Liver (tissue), 10 donors: ENCODE measurements at places on chromosomes 3 and 15.

DNA sequence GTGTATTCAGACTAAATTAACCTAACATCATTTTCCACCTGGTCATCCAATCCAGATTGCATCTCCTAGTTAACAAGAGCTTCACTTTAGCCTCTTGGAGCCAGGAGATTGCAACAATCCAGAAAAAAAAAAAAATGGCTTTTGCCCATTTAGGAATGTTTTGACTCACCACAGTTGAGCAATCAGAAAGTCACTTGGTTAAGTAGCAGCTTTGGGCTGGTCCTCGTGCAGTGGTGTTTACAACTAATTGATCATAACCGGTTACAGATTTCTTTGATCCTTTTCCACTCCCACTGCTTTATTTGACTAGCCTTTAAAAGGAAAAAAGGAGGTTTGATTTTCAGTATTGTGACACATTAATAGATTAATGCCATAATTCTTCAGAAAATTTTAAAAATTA lies 688.8 kb upstream of the CCDC54 start:
- DNase-seq, result no peak
- no peaks in the 10 kb centered on the region for H3K27me3 ChIP-seq
- no peaks in the 10 kb centered on the region for H3K4me1 ChIP-seq
- H3K36me3 ChIP-seq, result no peaks in the 10 kb centered on the region

DNA sequence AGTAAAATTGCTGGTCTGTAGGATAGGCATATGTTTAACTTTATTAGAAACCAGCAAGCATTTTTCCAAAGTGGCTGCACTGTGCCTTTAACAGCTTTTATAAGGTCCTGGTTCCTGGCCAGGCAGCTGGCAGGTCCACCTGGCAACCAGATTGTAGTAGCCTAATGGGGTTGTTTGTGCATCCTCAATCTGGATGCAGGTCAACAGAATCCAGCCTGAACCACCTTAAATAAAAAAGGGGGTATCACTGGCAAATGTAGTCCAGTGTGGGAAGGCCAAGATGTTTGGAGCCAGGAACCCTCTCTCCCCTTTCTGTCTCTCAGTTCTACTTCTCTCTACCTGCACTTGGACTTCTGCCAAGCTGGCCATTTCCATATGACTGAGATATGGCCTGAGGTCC lies 200.3 kb downstream of the ZNF621 start:
- H3K36me3 ChIP-seq, result no peaks in the 10 kb centered on the region
- H3K4me3 ChIP-seq, result no peak overlapping the region
- H3K27ac ChIP-seq, result no peak overlapping the region
- no peaks in the 10 kb centered on the region for H3K27me3 ChIP-seq

DNA sequence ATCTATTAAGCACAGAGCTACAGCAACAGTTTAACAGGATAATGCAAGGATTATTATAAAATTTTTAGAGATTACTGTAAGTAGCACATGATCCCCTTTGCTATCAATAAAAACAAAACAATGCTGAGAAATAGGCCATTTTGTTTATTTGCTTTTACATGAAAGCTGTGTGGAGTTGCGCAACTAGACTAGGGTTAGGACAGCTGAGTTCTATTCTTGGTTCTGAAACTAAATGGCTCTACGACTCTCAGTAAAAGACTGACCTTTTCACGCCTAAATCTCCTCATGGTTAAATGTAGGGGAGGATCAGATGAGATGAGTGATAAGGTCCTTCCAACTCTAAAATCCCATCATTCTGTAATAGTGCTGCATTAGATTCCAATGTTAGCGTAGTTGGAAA lies 25.0 kb downstream of the KCNMB2 start:
- no peak for DNase-seq
- no peak overlapping the region for H3K4me3 ChIP-seq
- H3K27ac ChIP-seq, result no peak overlapping the region
- no peaks in the 10 kb centered on the region for H3K36me3 ChIP-seq
- H3K27me3 ChIP-seq, result no peaks in the 10 kb centered on the region

GRCh38 chr3:127701280-127701911 lies 28.6 kb downstream of the ABTB1 start:
- H3K4me3 ChIP-seq, result no peak overlapping the region
- no peak overlapping the region for H3K27ac ChIP-seq
- peak; percentile 55 for DNase-seq
- H3K27me3 ChIP-seq, result no peaks in the 10 kb centered on the region
- peaks cover 4% of the 10 kb centered on the region for H3K36me3 ChIP-seq
- H3K4me1 ChIP-seq, result peaks cover 48% of the 10 kb centered on the region

DNA sequence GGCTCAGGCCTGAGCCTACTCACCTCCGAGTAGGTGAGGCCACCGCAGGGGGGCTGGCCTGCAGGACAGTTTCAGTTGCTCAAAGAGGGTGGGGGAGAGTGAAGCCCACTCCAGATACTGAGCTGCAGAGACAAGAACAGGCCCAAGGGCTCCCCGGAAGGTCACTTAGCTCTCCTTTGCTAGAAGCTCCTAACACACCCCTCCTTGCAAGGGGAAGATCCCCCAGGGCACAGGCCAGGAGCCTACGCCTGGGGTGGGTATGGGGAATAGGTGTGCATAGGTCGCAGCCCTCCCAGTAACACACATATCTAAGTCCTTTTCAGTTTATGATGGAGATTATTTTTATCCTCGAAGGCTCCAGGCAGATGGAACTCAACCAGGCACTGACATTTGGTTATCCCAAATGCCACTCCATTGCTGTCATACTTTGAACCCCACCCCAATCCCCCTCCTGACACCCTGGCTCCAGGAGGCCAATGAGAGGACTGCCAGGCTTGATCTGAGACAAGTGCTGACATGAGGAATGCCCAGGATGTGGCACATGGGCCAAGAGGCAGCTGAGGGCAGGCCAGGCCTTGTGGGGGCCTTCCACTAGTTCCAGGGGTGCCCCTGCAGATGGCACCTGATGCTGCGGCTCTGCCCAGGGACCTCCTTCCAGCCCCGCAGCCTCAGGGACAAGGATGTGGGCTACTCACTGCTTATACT lies 1.1 kb upstream of the MUSTN1 start:
- H3K4me1 ChIP-seq, result peaks cover 51% of the 10 kb centered on the region
- no peaks in the 10 kb centered on the region for H3K27me3 ChIP-seq
- H3K27ac ChIP-seq, result no peak overlapping the region
- no peaks in the 10 kb centered on the region for H3K36me3 ChIP-seq

DNA sequence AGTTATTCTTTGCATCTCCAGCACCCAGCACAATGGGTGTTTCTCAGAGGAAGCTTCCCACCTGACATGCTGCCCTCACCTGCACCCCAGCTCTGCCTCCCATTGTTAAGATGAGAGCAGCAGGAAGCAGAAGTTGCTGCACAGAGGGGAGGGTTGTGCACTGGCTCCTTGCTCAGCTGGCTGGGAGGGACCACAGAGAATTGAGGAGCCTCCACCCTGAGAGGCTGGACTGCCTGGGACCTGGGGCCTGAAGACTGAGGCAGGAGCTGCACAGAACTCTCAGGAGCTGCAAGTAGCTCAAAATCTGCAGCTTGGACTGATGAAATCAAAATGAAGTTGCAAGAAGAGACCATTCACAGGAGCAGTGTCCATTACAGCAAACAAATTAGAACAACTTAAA lies 222.3 kb upstream of the LINGO1 start:
- no peak overlapping the region for H3K4me3 ChIP-seq
- DNase-seq, result no peak
- H3K27me3 ChIP-seq, result no peaks in the 10 kb centered on the region
- H3K36me3 ChIP-seq, result no peaks in the 10 kb centered on the region

GRCh38 chr3:126461450-126462070 lies 14.1 kb downstream of the ZXDC start:
- no peaks in the 10 kb centered on the region for H3K27me3 ChIP-seq
- H3K27ac ChIP-seq, result peak overlapping the region; percentile 39
- H3K36me3 ChIP-seq, result peaks cover 44% of the 10 kb centered on the region
- peaks cover 57% of the 10 kb centered on the region for H3K4me1 ChIP-seq

DNA sequence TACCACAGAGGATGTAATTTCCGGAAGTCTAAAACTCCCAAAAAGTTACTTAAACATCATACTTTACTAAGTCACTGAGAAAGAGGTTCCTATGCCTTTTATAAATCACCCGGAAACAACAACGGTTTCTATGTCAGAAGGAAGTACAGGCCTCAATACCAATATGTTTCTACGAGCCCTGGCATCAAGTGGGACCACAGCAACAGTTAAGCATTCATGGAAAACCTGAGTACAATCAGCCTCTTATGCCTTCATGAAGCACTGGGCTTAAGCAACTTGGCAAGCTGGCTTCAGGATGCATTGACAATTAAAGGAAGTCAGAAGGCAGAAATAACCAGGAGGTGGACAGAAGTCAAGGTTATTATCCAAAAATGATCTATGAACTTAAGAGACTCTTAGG lies 19.1 kb upstream of the B3GNT5 start:
- no peaks in the 10 kb centered on the region for H3K27me3 ChIP-seq
- H3K27ac ChIP-seq, result no peak overlapping the region
- no peaks in the 10 kb centered on the region for H3K36me3 ChIP-seq
- H3K4me1 ChIP-seq, result no peaks in the 10 kb centered on the region
- DNase-seq, result no peak

GRCh38 chr15:67885175-67885523 lies 45.3 kb upstream of the RNU6-1 start:
- peaks cover 20% of the 10 kb centered on the region for H3K4me1 ChIP-seq
- H3K27me3 ChIP-seq, result no peaks in the 10 kb centered on the region
- no peak for DNase-seq
- H3K4me3 ChIP-seq, result peak overlapping the region; percentile 32
- no peaks in the 10 kb centered on the region for H3K36me3 ChIP-seq

- no peak for DNase-seq
- H3K27ac ChIP-seq, result peak overlapping the region; percentile 44
- H3K27me3 ChIP-seq, result no peaks in the 10 kb centered on the region
- no peak overlapping the region for H3K4me3 ChIP-seq
- H3K36me3 ChIP-seq, result no peaks in the 10 kb centered on the region
Observed at GRCh38 chr3:64187065-64187959, 38.0 kb downstream of the PRICKLE2 start.

GRCh38 chr3:135930255-135930654 lies 35.3 kb upstream of the PPP2R3A start:
- no peak overlapping the region for H3K4me3 ChIP-seq

- no peak overlapping the region for H3K4me3 ChIP-seq
- DNase-seq, result no peak
- H3K36me3 ChIP-seq, result no peaks in the 10 kb centered on the region
- H3K27me3 ChIP-seq, result no peaks in the 10 kb centered on the region
- no peaks in the 10 kb centered on the region for H3K4me1 ChIP-seq
Observed at GRCh38 chr3:70000563-70001081, 1.1 kb downstream of the SAMMSON start.

DNA sequence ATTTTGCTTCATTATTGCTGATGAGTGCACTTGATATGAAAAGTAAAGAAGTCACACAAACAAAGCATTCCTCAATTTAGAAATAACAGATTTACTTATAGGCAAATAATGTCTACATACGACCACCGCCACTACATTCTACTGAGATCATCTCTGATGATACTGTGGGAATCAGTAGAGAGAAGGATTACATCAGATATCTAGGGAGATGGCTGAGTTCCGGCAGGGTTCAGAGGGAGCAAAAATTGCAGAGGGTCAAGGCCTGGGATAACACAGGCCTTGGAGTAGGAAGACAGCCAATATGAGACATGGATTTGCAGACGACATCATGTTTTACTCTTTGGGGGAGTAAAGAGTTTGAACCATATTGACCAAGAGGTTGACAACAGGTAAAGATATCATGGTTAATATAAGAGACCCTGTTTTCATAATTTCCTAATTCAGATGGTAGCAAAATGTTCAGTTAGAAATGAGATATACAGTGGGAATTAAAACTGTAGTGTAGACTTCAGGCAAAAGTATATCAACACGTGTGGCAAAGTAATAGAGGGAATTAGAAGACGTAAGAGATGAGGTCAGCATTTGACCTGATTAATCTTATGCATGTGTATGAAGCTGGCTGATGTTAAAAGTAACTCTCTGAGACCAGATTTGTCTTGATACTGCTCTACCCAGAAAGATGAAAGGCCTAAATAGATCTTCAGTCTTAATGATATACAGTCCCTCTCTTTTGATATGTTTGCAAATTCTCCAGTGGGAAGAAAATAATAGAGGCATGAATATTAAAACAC lies 15.6 kb downstream of the LSAMP start:
- H3K27ac ChIP-seq, result no peak overlapping the region
- H3K4me3 ChIP-seq, result no peak overlapping the region
- H3K27me3 ChIP-seq, result no peaks in the 10 kb centered on the region
- no peaks in the 10 kb centered on the region for H3K36me3 ChIP-seq

DNA sequence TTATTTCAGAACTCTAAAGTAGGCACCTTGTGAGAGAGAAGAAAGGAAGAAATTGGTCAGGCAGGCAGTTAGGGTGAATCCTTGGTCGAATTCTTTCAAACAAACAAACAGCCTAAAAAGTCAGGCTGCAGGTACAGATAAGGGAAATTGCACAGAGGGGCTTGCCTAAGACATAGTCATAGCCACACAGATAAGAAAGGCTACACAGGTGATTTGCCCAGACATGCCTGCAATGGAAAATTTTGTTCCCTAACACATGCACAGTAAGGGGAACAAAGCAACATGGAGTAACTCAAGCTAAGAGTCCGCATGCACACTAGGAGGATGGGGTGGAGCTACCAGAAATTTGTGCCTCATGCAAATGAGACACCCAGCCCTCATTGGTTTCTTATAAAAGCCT lies 91.4 kb upstream of the TUSC7 start:
- H3K27me3 ChIP-seq, result no peaks in the 10 kb centered on the region
- H3K4me1 ChIP-seq, result no peaks in the 10 kb centered on the region
- H3K27ac ChIP-seq, result no peak overlapping the region
- no peak for DNase-seq

DNA sequence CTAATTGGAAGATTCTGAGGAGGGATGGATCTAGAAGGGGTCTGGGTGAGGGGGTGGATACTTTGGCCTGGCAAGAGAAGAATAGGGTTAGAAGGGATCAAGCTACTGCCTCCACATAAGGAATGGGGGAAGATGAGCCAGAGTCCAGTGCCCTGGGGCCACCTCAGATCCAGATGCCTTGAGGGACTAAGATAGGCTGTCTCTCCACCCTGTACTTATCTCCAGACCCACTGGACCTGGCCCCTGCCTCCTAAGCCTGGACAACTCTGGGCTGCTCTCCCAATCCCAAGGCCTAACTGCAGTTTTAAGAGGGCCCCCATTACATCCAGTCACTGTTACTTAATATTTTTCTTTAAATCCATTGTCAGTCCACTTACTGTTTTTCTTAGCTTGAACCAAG lies 2.0 kb downstream of the DVL3 start:
- H3K27me3 ChIP-seq, result no peaks in the 10 kb centered on the region
- H3K36me3 ChIP-seq, result no peaks in the 10 kb centered on the region
- no peak overlapping the region for H3K27ac ChIP-seq
- H3K4me3 ChIP-seq, result peak overlapping the region; percentile 93
- peaks cover 21% of the 10 kb centered on the region for H3K4me1 ChIP-seq
- no peak for DNase-seq

DNA sequence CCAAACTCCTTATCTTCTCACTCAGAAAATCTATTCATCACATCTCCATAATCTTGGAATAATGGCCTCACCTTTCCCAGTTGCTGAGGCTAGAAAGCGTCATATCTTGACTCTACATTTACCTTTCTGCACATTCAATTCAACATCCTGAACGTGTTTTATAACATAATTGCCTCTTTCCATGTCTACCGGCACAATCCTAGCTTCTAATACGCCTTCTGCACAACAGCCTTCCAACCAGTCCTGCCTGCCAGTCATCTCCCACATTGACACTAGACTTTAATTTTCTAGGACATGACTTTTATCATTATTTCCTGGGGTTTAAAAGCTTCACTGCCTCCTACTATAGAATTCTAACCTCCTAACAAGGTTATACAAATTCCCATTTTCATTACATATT lies 906.6 kb downstream of the ROBO1 start:
- no peak overlapping the region for H3K27ac ChIP-seq
- H3K4me1 ChIP-seq, result no peaks in the 10 kb centered on the region
- no peaks in the 10 kb centered on the region for H3K36me3 ChIP-seq
- H3K4me3 ChIP-seq, result no peak overlapping the region
- no peaks in the 10 kb centered on the region for H3K27me3 ChIP-seq
